ENCODE measurements at places on chromosomes 11 and 22.
A peak's percentile ranks its signal among the peaks of the same experiment; 100 is the strongest.

DNA sequence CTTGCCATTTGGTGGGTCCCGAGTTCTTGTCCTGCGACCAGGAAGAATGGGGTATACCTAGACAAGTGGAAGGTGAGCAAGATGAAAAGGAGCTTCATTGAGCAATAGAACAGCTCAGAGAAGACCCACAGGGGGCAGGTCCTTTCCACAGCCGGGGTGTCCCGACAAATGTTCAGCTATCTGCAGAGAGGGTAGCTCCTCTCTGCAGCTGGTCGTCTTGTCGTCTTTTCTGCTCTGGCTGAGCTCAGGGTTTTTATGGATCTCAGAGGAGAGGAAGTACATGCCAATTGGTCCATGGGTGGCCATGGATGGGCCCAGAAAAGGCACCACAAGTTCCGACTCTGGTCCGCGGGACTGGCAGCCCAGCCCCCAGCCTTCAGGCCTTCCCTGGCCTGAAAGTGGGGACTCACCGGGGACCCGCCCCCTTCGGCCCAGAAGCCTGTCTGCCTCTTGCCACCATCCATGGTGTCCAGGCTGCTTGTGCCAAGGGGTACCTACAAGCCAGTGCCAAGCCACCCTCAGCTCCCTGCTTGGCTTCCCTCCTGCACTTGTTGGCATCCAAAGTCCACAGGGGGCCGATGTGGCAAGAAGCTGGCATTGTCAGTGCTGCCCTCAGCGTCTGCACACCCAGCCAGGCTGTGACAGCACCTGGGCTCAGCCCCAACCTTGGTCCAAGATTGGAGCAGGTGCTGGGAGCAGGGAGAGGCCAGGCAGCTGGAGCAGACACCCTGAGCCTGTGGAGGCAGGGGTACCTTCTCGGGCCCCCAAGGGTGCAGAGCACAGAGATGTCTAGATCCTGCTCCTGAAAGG, 438.9 kb downstream of the TBC1D22A start:
- no peak for DNase-seq

- no peak for DNase-seq
Measured at GRCh38 chr11:116287866-116288265, 484.9 kb downstream of the BUD13 start.

- DNase-seq, result no peak
Measured at GRCh38 chr11:71239581-71239980, 12.8 kb downstream of the SHANK2 start.

DNA sequence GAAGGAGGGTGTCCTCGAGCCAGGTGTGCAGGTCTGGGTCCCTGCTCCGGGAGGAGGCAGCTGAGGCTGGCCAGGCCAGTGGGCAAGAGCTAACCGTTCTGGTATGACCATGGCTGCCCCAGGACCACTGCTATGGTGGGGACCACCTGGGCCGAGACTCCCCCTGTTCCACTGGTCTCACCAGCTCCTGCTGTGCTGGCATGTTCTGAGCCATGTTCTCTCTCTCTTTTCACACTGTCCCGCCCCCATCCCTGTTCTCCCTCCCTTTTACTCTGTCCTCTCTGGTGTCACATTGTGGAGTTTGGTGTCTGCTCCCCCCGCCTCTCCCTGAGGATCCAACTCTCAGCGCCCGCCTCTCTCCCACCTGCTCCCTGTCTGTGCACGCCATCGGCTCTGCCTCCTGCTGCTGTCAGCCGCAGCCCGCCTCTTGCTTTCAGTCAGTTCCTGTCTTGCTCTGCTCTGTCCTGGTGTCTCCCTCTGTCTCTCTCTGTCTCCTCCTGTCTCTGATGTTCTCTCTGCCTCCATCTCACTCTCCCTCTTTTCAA, 66.4 kb downstream of the LRRC32 start:
- DNase-seq, result no peak

GRCh38 chr11:122115524-122116379, at the start of gene BLID:
BLID (minus strand) TSS chr11:122116215; CDS start chr11:122115922, 293 bp downstream.
- DNase-seq, result no peak

DNA sequence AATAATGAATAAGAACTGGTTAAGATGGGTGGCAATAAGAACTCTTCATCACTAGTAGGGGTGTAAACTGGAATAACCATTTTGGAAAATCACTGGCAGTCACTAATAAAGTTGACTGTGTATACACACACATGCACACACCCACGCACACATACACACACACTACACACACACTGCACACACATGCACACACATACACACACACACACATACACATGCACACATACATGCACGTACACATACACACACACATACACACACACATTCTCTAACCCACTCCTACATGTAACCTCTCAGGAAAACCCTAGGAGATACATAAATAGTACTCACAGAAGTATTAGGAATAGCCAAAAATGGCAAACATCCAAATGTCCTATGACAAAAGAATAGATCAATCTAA, 406.5 kb upstream of the SYN3 start:
- DNase-seq, result no peak

GRCh38 chr11:111605681-111606080, 3.4 kb downstream of the SIK2 start:
- no peak for DNase-seq

- no peak for DNase-seq
Measured at GRCh38 chr22:43955883-43956782, 891 bp downstream of the SAMM50 start.

- DNase-seq, result peak; percentile 32
Measured at GRCh38 chr11:88175569-88176075, 379 bp upstream of the RAB38 start.

GRCh38 chr22:23969071-23969470, 2.4 kb downstream of the DDTL start:
- DNase-seq, result no peak

DNA sequence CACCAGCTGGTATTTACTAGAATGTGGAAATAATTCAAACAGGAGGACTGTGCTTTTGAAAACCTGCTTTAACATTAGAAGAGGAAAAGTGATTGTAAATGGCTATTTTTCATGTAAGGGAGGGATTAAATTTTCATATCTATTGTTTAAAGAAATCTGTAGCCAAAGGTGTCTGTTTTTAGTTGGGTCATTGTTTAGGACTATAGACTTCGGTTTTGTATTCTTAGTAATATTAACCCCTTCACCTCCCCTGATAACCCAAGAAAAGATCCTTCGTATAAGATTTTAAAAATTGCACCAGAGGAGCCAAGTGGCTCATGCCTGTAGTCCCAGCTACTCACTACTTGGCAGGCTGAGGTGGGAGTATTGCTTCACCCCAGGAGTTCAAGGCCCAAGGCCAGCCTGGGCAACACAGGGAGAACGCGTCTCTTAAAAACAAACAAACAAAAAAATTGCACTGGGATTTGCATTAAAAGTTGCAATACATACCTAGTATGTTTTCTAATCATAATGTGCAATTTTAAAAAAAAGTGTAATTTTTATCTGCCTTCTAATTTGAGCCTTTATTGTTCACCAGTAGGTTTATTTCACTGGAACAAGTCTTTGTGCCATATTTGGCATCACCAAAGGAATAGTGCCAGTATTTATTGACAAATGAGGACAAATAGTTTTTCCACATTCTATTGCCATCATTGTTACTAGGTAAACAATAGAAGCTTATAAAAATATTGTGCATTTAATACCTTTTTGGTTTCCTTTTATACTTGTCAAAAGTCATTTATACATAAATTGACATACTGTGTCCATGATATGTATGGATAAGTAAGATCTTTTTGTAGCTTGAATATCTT, 34.3 kb downstream of the MTMR3 start:
- DNase-seq, result no peak

- no peak for DNase-seq
Measured at GRCh38 chr11:32817181-32817851, 12.4 kb upstream of the PRRG4 start.

- no peak for DNase-seq
Measured at GRCh38 chr11:126081915-126082250, 19.2 kb upstream of the CDON start.

DNA sequence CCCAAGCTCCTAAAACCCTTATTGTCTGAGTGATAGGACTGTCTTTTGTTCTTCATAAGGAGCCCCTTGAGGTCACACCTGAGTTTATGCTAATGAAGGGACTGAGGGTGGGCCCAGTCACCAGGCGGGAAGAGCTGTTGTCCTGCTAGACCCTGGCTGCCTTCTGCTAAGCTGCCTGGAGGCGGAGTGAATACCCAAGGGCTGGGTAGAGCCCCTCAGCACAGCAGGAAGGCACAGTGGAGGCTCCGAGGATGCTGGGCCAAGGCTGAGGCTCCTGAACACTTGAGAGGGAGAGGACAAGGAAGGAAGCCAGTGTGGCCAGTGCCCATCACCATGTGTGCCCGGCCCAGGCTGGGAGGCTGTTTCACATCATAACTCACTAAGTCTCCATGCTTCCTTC, 4.8 kb upstream of the PHF21B start:
- no peak for DNase-seq

DNA sequence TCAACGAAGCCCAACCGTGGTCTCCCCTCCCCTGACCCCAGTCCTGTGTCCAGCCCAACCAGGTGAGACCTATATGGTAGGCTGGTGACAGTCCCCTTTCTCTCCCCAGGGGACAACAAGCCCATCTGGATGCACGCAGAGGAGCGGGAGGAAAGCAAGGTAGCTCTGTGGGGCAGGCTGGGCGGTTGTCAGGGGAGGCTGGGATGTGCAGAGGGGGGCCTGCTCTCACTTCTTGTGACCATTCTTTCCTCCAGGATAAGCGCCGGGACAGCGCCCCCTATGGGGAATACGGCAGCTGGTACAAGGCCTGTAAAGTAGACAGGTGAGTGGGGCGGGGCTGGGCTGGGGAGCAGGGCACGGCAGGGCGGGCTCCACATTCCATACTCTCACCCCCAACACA, 3.5 kb upstream of the RAB1B start:
- no peak for DNase-seq

- DNase-seq, result no peak
Measured at GRCh38 chr11:95241681-95242081, 10.7 kb upstream of the SESN3 start.

- DNase-seq, result no peak
Measured at GRCh38 chr11:63699896-63700295, 18.6 kb downstream of the RTN3 start.

GRCh38 chr22:25049770-25050169, 97.3 kb downstream of the KIAA1671 start:
- no peak for DNase-seq

GRCh38 chr11:3877364-3878257, 22.1 kb downstream of the STIM1 start:
- no peak for DNase-seq

- DNase-seq, result peak; percentile 98
Measured at GRCh38 chr11:65572356-65573051, at the start of gene FAM89B. FAM89B (plus strand) TSS chr11:65572538; CDS start chr11:65572670, 132 bp downstream.

GRCh38 chr11:91850021-91850420, 374.6 kb upstream of the FAT3 start:
- no peak for DNase-seq

DNA sequence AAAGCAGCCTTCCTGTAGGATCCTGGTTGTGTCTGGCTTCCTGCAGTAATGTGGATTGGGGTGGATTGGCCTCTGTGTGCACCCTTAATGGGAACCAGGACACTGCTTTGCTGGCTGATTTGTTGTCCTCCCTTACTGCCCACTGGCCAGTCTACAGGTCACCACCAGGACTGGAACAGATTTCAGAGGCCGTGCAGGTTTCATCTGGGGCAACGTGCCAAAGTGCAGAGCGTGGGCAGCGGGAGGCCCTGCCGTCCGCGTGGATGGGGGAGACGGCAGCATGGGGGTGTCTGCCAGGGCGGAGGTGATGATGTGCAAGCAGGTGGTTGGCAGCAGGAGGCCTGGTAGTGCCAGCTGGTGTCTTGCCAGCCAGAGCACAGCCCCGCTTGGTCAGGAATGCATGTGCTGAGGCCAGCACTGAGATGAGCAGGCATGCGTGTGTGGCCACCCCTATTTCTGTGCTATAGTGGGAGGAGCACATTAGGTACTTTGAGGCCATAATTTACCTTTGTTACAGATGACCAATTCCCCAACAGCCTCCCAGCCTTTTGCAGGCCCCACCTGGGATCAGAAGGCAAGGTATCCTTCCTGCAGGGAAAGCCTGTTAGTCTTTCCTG, 24.3 kb downstream of the BCR start:
- DNase-seq, result peak; percentile 81

- DNase-seq, result no peak
Measured at GRCh38 chr11:19075636-19076035, 15.1 kb upstream of the MRGPRX2 start.

- DNase-seq, result peak; percentile 56
Measured at GRCh38 chr11:65435981-65436411, 13.4 kb downstream of the NEAT1 start.

Measured in right cardiac atrium (tissue), 5 donors.